ENCODE measurements at places on chromosomes 2 and 18. TPM values are rescaled to one million over a fixed set of nuclear protein-coding genes. Genes with fewer than 3 reads are reported as not detected.

TEX261 gene
- 83.2 TPM for polyA plus RNA-seq

PTCD3 gene
- polyA plus RNA-seq: 31.6 TPM

IKZF2 gene
- 2.9 TPM for polyA plus RNA-seq

LIMS4 gene
- 8.7 TPM for polyA plus RNA-seq

- DNase-seq: no peak
Measured at GRCh38 chr2:191693778-191694177, 15.8 kb downstream of the NABP1 start.

DNA sequence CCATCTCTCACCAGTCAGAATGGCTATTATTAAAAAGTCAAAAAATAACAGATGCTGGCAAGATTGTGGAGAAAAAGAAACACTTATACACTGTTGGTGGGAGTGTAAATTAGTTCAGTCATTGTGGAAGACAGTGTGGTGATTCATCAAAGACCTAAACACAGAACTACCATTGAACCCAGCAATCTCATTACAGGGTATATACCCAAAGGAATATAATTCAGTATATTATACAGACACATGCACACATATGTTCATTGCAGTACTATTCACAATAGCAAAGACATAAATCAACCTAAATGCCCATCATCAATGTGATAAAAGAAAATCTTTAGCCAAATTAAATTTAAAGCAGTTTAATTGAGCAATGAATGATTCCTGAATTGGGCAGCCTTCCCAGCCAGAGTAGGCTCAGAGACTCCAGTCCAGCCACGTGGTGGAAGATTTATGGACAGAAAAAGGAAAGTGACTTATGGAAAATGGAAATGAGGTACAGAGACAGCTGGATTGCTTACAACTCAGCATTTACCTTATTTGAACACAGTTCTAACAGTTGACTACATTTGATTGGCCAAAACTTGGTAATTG, 377.1 kb upstream of the SLC39A10 start:
- DNase-seq: no peak

- no peak for DNase-seq
Measured at GRCh38 chr2:209671020-209671680, 100.5 kb upstream of the UNC80 start.

- DNase-seq: no peak
Measured at GRCh38 chr18:2687390-2688001, 32.0 kb downstream of the SMCHD1 start.

GRCh38 chr18:2906704-2907549, 60.1 kb downstream of the EMILIN2 start:
- DNase-seq: no peak

DNA sequence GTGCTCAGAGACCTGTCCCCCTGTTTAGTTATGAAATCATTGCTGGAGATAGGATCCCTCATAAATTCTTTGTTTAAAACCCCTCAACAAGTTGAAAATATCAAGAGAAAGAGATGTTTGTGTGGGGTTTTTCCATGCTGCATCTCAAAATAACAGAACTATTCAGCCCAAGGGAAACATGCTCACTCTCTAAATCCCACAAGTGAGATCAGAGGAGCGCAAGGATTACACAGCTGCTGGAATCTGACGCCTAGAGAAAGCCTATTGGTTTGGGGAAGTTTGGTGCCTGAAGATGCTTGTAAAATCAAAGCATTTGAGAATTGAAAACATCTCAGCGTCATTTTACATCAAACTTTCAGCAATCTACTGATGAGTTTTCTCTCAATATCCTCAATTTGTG, 7.9 kb downstream of the FSHR start:
- no peak for DNase-seq

GRCh38 chr2:10303181-10303693, 533 bp downstream of the HPCAL1 start:
- no peak for DNase-seq

- no peak for DNase-seq
Measured at GRCh38 chr2:242085941-242086621, 216.6 kb downstream of the RTP5 start.

DNA sequence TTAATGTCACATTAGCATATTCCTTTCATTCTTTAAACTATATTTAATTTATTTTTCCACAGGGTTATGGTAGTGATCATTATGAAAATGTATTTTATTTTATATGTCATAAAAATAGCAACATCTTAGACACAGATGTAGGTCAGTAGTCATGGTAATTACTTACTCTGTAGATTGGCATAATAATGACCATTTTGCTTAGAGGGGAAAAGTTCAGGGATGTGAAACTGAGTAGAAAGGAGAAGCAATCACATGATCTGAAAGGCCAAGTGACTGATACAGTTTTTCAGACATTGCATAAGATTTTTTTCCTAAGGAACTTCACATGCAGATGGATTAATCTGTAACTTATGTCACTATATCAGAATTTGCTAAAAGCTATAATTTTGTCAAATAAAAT, 286.9 kb downstream of the CTNNA2 start:
- no peak for DNase-seq

GRCh38 chr2:2243666-2244065, 87.4 kb downstream of the MYT1L start:
- DNase-seq: no peak

DNA sequence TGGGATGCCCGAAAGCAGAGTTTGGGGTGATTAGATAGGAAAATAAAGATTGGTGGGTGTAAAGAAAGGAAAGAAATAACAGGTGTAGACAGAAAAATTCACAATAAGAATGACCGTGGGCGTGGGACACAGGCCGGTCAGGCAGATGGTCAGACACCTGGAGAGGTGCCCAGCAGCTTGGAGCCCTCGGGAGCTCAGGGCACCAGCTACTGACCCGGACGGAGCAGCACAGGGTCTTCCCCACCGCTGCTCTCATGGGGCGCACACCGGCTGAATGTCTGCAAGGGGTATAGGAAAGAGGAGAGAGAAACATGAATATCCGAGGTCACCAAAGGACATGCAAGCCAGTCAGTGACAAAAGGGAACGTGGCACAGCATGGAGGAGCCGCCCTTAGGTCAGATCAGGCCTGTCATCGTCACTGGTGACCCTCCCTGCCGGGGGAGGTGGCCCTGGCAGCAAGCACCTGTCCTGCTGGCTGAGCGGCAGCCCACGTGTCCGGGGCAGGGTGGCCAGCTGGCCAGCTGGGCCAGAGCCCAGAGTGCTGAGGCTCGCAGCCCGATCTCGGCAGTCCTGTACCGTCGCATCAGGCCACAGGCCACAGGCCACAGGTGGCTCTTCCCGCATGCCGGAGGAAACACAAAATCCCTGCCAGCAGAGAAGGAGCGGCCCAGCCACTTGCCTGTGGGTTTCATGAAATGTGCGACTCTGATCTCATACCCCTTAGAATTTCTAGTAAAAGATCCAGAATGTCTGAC, 112.0 kb upstream of the NDUFV2 start:
- peak; percentile 57 for DNase-seq

- no peak for DNase-seq
Measured at GRCh38 chr2:44916291-44916690, 25.2 kb upstream of the SIX3 start.
